ENCODE measurements at places on chromosomes 4 and X.

DNA sequence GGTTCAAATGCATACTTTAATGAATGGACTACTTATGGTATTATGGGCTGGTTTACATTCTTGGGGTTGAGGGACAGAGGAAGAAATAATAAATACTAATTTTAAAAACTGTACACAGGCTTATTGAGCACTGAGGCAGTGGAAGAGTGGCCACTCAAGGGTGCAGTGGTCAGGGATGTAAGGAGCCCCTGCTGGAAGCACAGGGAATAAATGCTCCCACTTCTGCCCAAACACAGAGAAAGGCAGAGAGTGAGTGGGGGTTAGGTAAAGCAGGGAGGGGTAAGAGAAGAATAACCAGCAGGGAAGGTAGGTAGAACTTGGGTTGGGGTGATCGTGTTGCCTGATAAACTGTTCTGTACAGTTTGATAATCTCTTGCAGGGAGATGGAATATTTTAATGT is 60.0 kb downstream of the GAB1 start:
- DNase-seq = no peak

GRCh38 chr4:134027931-134028330 is 173.7 kb downstream of the PABPC4L start:
- no peak for DNase-seq

DNA sequence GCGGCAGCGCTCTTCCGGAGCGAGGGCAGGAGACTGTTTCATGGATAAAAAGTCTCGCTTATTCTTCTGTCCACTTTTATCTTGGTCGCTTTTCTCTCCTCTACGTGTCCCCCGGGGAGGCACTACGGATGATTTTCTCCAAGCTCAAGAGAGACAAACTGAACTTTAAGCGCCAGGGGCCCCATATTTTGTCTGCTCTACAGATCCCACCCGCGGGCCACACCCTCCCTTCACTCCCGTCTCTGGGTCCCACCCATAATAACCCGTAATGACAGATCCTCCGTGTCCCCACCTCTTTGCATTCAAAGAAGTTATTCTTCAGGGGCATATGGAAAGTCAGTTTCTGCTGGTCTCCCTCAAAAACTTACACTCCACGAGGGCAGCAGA is at the start of gene CORIN:
TSS of gene CORIN (minus strand) at position 160 of the 387 bp plus-strand sequence. CDS start at position 42, 118 bp downstream.
- DNase-seq = no peak

DNA sequence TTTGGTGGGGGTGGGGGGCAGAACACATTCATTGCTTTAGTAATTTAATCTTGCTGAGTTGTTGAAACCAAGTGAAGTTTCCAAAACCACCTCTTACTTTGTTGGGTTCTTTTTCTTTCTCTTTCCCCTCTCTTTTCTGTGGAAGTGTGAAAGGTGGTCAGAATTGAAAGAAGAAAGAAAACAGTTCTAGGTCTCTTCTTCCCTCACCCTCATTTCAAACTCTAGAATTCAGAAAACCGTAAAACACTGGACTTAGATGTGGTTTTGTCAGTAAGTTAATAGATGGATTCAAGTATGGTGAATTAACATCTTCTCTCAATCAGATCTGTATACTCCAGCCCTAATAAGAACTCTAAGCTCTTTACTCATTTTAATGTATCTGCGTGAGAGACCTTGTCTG is 23.7 kb downstream of the PLP1 start:
- DNase-seq = no peak

DNA sequence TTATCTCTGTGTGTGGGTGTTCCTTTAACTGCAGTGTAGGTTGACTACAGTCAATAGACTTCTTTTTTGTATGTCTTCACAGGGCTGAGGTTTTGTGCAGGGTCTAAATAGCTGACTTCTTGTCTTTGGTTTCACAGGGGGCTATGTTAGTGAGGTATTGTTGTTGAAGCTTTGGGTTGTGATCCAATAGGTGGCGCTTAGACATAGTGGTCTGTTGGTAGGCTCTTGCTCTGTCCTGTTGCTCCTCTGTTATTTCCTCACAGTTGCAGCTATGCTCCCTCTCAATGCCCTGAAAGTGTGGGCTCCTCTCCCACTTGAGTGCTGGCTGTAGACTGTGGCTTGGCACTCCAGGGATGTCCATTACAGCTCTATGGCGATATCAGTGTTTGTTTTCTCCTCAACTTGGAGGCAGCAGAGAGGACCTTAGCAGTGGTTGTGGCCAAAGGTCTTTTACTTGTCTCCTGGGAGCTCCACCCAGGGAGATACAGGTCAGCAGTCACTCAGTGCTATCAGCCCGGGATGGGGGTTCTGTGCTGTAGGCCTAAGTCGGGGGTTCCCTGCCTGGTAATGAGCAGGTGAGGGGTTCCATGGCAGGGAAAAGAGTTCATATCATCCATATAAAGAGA is 14.0 kb downstream of the POF1B start:
- DNase-seq = no peak

GRCh38 chr4:113950207-113950606 is 29.2 kb downstream of the ARSJ start:
- no peak for DNase-seq

DNA sequence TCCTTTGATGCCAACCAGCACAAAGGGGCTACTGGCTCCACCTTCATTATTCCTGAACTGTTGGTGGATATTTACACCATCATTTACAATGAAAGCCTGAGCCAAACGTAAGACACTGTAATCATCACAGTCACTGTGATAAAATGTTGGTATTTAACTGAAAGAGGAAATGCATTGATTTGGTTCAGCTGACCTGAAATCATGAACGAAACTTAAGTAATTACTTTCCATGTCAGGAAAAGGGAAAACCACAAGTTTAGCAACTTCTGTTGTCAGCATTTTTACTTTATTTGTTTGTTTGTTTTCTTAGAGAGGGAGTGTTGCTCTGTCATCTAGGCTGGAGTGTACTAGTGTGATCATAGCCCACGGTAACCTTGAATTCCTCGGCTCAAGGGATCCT is 247.8 kb upstream of the FAM47A start:
- no peak for DNase-seq
